ENCODE measurements at places on chromosomes 16 and 17.

DNA sequence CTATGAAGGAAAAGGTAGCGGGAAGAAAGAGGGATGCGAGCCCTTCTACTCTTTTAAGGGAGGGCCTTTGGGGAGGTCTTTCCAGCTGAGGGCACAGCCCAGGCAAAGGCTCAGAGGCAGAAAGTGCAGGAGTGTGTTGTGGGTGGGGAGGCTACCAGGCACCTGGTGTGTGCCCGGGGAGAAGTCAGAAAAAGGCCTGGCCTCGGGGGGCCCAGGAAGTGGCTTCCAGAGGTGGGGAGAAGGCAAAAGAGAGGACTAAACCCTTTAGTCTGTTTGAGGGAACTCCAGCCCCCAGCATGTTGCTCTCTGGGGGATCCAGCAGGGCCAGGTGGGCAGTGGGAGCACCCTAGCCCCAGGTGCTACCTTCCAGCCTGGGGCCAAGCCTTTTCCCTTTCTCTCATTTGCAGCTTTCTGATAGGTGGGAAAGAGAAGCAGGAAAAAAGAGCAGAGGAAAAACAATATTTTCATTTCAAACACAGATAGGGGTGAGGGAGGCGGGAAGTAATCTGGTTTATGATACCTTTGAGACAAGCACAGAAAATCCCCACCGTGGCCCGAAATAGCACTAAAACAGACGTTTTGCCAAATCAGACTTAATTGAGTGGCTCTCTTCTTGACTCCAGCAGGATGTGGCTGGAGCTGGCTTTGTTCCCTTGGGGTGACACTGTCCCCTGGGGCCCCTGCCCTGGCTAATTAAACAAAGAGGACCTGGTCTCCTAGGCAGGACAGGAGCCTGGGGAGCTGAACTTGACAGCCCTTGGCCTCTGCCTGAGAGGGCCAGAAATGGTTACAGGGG lies 10.4 kb downstream of the RAI1 start:
- no peak for DNase-seq

- no peak for DNase-seq
Observed at GRCh38 chr16:25796239-25796638, 104.5 kb downstream of the HS3ST4 start.

- DNase-seq, result no peak
Observed at GRCh38 chr17:40445751-40446468, 2.7 kb downstream of the IGFBP4 start.

GRCh38 chr16:53664724-53665345 lies 38.8 kb downstream of the RPGRIP1L start:
- no peak for DNase-seq

DNA sequence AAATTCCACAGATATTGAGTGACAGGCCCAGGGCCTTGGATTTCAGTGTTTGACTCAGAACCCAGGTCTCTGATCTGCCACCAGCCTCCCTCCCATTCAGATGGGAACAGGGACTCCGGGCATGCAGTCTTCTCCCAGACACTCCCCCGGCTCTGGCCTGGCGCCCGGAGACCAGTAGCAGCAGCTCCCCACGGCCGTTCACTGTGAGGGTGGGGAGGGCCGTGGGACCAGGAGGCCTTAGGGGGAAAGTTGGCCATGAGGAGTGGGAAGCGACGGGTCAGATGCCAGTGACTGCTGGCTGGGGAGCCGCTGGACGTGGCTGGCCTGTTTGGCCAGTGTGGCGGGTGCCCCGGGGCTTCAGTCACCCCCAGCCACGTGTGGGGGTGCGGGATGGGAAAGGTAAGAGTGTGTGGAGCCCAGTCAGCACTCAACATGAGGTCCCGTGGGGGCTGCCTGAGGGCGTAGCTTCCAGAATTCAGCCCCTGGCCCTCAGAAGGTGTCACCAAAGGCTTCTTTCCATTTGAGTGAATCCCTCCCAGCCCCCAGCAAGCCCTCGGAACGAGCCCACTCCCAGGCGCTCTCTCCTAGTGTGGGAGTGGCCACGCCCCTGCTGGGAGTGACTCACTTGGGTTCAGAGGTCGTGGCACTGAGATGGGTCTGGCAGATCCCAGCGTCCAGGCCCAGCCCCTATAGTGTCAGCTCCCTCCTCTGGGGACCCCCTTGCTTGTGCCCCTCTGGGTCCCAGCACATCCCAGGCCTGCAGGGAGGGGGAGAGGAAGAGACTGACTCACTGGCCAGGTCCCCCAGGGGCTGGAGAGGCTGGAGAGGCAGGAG lies 309.4 kb downstream of the SEC14L1 start:
- DNase-seq, result no peak

GRCh38 chr17:65753348-65753747 lies 191.9 kb upstream of the AXIN2 start:
- DNase-seq, result no peak

- no peak for DNase-seq
Observed at GRCh38 chr16:64507240-64508024, 614.4 kb downstream of the CDH11 start.

DNA sequence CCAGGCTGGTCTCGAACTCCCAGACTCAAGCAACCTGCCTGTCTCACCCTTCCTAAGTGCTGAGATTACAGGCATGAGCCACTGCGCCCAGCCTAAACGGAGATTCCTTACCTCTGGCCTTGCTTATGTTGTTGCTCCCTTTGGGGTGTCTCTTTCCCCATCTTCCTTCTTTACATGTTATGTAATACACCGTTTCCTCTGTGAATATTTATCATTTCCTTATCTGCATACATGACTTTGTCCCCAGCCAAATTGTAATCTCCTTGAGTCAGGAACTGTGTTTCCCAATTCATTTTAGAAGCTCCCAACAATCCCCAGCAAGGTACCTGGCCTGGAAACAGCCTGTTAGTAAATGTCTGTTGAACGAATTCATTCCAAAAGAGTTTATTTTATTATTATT lies 15.7 kb downstream of the COPZ2 start:
- no peak for DNase-seq

- no peak for DNase-seq
Observed at GRCh38 chr17:17913695-17914332, 58.4 kb downstream of the TOM1L2 start.

GRCh38 chr17:31541559-31541958 lies 150.1 kb downstream of the RAB11FIP4 start:
- no peak for DNase-seq

DNA sequence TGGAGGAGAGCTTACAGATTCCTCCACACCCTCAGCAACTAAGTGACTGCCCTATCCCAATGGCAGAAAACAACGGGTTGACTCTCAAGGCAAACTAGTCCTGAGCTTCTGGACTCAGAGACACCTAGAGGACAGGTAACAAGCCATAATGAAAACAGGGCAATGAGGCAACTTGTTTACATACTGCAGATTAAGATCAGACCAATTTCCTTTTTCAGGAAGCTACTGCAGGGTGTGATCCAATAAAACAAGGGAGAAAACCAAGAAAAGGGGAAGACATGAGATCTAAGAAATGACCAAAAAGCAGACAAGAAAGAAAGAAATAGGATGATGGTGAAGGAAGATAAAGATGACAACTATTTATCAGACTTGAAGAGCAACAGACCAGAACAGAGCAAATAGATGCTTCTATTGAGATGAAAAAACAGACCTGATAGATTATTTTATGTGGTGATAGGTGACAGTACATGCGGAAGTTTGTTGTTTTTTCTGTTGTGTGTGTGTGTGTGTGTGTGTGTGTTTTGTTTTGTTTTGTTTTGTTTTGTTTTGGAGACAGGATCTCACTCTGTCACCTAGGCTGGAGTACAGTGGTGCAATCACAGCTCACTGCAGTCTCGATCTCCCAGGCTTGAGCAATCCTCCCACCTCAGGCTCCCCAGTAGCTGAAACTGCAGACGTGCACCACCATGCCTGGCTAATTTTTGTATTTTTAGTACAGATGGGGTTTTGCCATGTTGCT lies 120.7 kb downstream of the GAS7 start:
- no peak for DNase-seq

DNA sequence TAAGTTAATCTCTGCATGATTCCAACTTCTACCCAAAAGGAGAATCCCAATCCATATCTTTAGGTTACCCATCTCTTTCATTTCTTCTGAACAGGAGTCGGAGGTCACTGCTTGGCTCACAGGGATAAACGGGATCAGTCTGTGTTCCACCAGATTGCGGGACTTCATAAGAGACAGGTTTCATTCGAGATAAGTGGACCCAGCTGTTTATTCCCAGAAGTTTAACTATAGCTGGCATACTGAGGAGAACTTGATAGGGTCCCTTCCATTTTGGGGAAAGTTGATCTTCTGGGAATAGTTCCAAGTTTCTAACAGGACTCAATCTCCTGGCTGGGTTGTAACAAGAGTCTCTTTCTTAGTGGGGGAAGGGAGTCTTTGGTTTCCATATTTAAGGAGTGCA lies 45.4 kb upstream of the ARL4D start:
- no peak for DNase-seq

- peak; percentile 88 for DNase-seq
Observed at GRCh38 chr17:1648963-1649843, 463 bp downstream of the RILP start.

DNA sequence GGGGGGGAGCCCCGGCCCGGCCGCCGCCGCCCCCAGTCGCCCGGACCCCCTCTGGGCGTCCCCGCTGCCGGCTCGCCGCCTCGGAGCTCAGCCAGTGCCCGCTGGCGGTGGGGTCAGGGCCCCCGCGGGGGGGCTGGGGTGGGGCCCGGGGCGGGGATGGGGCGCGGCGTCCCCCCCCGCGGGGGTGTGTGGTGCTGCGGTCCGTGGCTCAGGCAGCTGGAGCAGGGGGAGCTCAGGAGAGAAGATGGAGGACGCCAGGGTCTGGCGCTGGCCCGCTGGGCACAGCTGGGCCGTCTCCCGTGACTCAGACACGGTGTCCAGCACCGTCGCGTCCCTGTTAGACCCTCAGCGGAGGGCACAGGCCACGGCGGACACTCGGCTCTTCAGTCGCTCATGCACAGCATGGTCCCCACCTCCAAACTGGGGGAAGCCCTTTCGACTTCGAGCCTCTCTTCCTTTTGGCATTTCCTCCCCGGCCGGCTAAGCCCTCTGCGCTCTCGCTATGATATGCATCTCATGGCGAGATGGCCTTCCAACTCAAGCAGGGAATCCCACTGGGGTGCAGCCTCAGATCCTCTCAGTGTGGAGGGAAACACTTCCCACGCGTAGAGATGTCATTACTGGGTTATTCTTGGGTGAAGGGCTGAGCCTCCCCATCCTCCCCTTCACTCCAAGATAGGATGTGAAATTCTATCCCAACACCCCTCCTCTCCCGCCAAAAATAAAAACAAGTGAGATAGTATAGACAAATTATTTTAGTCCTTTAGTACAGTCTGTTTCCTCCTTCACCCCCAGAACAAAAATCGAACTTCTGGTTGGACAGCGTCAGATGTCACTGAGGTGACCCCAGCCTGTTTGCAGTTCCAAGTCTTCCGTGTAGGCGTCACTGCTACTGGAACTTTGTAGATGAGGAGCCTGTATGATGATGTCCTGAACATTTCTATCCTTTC lies 522 bp upstream of the VEZF1 start:
- no peak for DNase-seq
